ENCODE measurements at places on chromosomes 12 and 14.

DNA sequence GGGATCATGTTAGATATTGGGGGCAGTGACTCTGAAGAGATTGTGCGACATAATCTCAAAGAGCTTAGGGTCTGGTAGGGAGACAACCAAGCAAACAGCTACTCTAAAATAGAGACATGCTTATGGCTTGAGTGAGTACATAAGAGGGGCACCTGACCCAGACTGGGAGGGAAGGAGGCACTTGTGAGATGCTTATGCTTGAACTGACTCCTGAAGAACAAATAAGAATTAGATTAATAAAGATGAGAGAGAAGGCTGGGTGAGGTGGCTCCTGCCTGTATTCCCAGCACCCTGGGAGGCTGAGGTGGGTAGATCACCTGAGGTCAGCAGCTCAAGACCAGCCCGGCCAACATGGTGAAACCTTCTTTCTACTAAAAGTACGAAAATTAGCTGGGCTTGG is 19.1 kb downstream of the TMTC2 start:
- no peak for DNase-seq

DNA sequence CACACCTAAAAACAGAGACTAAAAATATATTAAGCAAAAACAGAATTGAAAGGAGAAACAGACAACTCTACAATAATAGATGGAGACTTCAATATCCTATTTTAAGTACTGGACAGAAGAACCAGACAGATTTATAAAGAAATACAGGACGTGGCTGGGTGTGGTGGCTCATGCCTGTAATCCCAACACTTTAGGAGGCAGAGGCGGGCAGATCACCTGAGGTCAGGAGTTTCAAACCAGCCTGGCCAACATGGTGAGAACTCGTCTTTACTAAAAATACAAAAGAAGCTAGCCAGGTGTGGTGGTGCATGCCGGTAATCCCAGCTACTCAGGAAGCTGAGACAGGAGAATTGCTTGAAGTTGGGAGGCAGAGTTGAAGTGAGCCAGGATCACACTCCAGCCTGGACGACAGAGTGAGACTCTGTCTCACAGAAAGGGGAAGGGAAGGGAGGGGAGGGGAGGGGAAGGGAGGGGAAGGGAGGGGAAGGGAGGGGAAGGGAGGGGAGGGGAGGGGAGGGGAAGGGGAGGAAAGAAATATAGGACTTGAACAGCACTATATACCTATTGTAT is 53.0 kb downstream of the CDK17 start:
- DNase-seq = no peak

DNA sequence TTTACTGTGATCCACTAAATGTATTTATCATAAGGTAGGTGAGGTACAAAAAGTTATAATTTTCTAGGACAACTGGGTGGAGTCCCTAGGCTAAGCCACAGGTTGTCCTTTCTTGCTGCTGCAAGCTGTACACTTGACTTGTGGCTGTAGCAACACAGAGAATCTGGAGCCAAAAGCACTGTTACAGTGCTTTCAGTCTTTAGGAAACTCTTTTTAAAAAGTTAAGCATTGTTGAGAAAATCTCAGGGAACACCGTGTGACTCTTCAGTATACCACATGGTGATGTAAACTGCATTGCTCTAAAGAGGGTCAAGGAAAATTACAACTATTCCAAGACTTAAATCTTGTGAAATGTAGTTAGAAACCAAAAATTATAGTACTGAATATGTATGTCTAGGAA is 11.4 kb downstream of the SLC15A5 start:
- no peak for DNase-seq

GRCh38 chr12:59405992-59406391 is 189.8 kb upstream of the SLC16A7 start:
- no peak for DNase-seq

DNA sequence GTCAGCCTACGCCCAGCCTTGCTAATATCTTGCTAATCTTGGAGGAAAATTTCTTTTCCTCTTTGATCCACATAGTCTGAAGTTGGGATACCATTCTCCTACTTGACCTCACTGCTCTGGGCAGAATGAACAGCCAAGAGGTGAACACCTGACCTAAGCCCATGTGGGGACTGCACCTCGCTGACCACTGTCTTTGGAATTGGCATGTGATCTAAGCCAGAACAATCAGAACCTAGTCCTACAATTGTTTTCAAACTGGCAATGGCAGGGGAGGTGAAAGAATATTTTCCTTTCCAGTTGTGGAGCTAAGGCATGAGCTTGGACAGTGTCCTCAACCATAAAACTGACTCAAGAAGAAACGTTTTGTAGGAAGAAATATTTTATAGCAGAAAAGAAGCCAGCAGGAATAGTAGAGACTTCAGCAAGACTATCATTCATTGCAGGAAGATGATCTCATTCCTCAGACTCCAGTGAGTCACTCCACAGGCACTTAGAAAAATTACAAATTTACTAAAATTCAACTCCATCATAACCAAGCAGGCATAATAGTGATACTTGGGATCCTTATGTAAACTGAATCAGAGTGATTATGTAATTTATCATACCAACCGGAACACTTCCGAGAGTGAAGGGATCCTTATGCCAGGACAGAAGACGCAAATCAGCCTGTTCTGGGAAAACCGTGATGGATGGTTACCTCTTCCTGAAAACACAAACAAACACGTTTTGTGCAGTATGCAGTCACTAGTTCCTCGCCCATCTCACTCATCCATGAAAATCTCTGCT is 14.7 kb downstream of the PTPRO start:
- no peak for DNase-seq

DNA sequence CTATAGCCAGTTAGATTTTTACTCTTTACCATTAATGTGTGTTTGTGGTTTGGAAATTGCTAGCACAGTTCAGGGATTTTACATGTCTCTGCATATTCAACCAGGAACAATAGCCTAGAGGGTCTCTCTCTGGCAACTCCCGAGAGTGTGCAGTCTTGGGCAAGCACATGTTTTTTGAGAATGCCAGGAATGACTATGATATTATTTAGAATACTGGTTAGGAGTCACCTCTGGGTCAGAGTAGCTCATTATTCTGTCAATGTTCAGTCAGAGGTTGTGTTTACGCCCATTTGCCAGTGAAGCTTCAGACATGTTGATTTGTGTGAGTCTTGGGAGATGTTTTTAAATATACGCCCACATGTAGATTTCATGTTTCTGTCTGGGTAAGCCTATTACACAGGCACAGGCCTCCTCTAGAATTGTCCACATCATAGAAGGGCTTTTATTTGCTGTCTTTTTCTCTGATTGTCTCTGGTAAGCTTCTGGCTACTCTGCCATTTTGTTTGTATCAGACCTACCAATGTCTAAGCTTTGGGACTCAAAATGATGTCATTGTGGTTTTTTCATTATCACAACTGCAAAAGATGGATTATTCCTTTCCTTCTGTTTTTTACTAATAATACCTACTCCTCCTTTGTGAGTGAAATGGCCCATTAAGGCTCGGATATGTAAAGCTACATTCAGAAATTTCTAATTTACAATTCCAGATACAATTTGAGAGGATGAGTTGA is 203.1 kb upstream of the PPFIA2 start:
- no peak for DNase-seq

GRCh38 chr14:96445844-96446710 is 54.1 kb downstream of the AK7 start:
- DNase-seq = no peak

DNA sequence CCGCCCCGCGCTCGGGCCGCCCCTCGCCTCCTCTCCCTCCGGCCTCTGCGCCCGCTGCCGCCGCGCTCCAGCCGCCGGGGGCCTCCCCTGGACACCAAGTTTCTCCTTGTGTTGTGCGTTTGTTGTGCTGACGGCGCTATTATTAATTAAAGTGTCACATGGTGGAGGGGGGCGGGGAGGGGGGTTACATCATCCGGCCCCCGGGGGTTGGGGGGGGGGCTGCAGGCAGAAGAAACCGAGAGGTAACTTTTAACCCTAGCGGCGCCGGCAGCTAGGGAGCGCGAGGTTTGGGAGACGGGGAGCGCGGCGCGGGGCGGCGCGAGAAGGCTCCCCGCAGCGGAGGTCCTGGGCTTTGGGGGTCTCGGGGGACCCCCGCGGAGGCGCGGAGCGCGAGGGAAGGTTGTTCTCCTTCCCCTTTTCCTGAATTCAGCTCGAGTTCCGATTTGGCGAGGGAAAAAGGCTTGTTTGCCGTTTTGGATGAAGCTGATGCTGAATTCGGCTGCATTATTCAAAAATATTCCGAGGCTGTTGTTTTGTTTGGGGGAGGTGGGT is at the start of gene HRK:
TSS of gene HRK (minus strand) at position 117 of the 552 bp plus-strand sequence. CDS start 134 bp downstream, outside the sequence.
- DNase-seq = no peak

DNA sequence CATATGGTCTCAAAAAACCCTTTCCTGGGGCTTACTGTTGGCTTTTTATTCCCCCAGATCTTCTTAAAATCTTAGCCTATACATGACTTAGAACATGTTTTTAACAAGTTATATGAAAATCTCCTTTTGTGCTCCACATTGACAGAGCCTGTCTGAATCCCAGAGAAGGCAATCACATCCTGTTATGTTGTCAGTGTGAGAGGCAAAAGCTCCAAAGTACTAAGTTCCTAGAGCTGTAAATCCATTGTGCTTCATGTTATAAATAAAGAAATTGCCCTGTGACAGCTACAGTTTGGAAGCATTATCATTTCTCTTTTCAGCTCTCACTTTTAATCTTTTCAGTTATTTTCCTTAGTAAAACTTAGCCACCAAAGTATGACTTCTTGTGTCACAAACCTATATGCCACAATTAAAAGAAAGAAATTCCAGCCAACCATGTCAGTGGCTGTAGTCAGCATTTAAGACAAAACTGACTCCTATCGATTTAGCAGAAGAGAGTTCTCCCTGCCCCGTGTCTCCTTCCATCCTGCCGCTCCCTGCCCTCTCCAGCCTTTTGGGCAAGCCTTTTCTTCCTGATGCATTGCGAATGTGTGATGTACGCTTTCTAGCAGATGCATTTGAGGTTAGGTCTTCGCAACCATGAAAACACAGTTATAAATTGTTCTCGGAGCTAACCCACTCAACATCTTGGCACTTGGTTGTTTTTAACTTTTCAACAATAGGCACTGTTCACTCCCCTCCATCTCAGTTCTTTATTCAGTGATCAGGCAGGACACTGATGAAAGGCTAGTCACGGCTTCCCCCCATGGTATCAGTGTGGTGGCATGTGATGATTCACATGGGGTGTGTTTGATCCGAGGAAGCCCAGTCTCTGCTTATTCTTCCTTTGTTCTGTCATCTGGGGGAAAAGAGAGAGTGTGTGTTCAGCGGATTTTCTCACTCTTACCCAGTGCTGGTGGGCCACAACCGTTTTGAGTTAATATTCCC is 143.5 kb downstream of the SSPN start:
- no peak for DNase-seq

DNA sequence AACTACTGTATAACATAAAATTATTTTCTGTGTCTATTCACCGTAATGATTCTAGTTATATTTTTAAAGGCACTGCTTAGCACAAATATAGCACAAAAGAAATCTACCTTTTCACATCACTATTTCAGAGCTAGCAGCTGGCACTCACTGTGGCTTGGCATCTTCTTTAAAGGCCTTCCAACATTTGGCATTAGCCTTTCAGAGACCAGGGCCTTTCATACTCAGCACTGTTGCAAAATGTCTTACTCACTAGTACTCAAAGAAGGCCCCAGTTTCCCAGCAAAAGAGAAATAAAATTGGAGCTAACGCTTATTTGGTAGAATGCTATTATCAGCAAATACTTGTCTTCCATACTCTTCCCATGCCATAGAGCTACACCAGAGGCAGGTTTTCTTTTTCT is 238.4 kb downstream of the MED13L start:
- DNase-seq = no peak

DNA sequence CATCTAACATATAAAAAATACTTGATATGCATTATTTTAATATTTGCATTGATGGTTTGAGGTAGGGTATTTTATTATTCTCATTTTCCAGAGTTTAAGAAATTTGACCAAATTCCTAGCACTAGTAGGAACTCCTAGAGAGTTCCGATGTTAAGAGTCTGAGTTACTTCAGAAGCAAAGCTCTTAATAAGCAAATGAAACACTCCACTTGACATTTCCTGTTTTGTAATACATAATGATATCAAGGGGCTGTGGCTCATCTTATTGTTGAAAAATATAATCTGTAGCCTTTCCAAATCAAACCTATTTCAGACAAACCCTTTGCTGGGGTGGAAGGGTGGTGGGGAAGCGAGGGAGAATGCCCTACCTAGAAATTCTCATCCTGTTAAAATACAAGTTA is 355.5 kb downstream of the DIO2 start:
- DNase-seq = no peak

GRCh38 chr12:112107306-112108201 is 1.0 kb downstream of the NAA25 start:
- DNase-seq = no peak

DNA sequence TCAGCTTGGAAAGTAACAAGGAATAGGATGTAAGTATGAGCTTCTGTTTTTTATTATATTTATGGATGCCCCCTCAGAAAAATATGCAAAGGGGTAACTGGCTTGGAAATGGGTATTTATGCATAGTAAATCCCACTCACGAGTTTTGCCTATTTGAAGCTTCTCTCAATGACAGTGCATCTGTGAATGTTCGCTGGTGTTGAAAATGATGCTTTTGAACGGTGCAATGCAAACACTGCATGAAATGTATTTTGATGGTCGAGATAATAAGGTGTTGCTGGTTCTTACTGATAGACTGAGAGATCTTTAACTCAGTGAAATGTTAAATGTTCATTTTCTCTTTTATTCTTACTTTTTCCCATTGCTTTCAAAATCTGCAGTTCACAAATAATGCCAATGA is 36.0 kb upstream of the PSEN1 start:
- no peak for DNase-seq

DNA sequence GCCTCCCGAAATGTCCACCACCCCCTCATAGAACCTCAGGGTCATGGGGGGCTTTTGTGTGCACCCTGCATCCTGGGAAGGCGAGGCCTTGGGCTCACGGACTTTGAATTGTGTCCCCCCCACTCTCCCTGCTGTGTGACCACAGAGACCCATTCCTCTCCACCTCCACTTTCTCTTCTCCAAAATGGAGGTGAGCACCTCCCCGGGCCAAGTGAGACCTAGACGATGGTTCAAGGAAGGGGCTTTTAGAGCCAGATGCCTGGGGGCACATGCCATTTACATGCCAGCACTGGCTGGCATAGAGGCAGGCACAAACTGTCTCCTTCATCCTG is 33.5 kb downstream of the CYP46A1 start:
- no peak for DNase-seq

DNA sequence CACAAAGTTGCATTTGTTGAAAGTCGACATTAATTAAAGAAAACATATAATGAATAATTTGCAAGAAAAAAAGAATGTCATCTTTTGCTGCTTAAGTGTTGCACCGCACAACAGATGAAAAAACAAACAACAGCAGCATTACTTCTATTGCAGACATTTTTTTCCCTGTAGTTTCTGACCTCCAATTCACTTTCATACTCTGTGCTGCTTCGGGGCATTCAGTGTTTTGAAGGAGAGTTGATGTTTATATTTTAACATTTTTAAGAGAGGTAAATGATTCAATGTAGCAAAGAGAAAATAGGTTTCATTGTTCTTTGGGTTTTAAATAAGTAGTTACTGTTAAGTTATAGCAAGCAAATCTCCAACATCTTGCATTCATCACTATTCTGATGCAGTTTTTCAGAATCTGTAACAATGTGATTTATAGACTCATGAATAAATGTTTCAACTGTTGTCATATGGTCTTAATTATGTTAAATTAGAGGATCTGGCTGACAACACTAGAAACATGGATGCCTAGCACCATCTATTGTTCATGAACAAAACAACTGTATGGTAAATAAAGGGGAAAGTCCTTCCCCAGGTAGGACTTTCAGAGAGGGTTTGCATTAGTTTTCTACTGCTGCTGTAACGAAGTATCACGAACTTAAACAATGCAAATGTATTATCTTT is 168.1 kb downstream of the BCAT1 start:
- DNase-seq = no peak

GRCh38 chr12:132838410-132839080 is 9.9 kb upstream of the GOLGA3 start:
- no peak for DNase-seq

GRCh38 chr14:89983375-89983774 is 27.6 kb downstream of the TDP1 start:
- DNase-seq = no peak
